ENCODE measurements at places on chromosomes 11 and 22. TPM values are rescaled to one million over a fixed set of nuclear protein-coding genes. Genes with fewer than 3 reads are reported as not detected.

DNA sequence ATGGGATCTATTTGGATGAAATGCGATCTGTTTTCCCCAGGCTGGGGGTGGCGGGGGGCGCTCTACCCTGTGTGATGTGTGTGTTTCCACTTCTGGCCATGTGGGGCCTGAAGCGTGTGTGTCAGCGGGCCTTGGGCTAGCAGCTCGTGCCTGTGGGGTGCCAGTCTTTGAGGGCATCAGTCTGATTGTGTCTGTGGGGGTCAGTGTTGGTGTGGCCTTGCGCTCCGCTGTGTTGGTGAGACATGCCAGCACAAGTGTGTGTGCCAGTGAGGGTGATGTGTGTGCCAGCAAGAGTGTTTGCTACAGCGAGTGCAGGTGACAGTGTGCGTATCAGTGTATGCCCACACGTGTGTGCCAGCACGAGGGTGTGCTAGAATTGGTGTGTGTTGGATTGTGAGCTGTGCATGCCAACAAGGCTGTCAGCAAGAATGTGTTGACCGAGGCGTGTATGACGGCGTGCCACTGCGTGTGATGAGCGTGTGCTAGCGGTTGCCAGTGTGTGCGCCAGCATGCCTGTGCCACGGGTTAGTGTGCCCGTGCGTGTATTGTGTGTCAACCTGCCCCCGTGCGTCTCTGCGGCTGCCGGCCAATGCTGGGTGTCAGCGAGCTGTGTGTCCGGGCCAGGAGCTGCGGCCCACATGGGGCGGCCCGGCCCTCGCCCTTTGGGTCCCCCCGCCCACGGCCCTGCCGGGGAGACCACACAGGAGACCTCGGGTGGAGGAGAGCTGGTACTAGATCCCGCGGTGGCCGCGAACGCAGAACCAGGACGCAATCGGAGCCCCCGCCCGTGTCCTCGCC is 519 bp downstream of the ARRB1 start:
- DNase-seq = peak; percentile 28
- H3K27ac ChIP-seq = peak overlapping the region; percentile 67
- peaks cover 71% of the 10 kb centered on the region for H3K4me1 ChIP-seq
- peak overlapping the region; percentile 73 for H3K4me3 ChIP-seq
- no peaks in the 10 kb centered on the region for H3K36me3 ChIP-seq

GRCh38 chr11:995752-996420 is 40.6 kb downstream of the MUC6 start:
- no peak overlapping the region for H3K4me3 ChIP-seq
- H3K27me3 ChIP-seq = no peaks in the 10 kb centered on the region
- peak overlapping the region; percentile 80 for H3K27ac ChIP-seq
- peaks cover 11% of the 10 kb centered on the region for H3K36me3 ChIP-seq
- no peaks in the 10 kb centered on the region for H3K4me1 ChIP-seq

DNA sequence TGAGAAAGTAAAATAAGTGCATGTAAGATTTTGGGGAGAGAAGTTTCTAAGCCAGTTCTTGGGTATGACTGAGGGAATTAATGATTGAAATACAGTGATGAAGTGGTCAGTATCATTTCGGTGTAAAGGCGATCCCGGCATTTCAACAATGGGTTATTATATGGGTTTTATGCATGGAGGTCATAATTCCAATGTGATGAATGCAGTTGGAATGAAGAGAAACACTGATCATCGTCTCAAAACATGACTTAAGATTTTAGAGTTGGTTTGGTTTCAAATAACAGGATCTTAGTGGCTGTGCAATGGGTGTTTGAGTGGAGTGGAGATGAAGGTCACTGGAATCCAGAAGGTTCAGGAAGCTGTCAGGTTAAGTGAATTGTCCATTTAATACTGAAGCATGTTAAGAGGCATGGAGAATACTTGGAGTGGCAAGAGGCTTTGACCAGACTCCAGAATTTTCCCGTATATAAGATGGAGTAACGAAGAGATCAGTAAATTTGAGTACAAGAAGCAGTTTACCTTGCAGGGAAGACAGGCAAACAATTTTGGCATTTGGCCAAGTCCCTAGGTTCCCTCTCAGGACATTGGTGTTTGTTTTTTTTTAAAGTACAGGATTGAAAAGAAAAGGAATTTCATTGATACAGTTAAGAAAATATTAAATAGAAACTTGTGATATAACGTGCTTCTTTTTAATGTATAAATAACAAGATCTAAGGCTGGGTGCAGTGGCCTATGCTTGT is 96.4 kb upstream of the BIRC3 start:
- no peaks in the 10 kb centered on the region for H3K36me3 ChIP-seq
- no peak overlapping the region for H3K4me3 ChIP-seq
- peaks cover 8% of the 10 kb centered on the region for H3K4me1 ChIP-seq
- DNase-seq = no peak
- H3K27me3 ChIP-seq = no peaks in the 10 kb centered on the region

The IGF2 gene
- 149 TPM for total RNA-seq

- no peak overlapping the region for H3K4me3 ChIP-seq
- H3K36me3 ChIP-seq = no peaks in the 10 kb centered on the region
- DNase-seq = no peak
- H3K27me3 ChIP-seq = no peaks in the 10 kb centered on the region
- no peak overlapping the region for H3K27ac ChIP-seq
Observed at GRCh38 chr11:29534836-29535235, 482.0 kb downstream of the KCNA4 start.

GRCh38 chr11:103491777-103492176 is 382.6 kb downstream of the DYNC2H1 start:
- H3K4me3 ChIP-seq = no peak overlapping the region
- no peak for DNase-seq
- H3K36me3 ChIP-seq = no peaks in the 10 kb centered on the region
- H3K27me3 ChIP-seq = no peaks in the 10 kb centered on the region

DNA sequence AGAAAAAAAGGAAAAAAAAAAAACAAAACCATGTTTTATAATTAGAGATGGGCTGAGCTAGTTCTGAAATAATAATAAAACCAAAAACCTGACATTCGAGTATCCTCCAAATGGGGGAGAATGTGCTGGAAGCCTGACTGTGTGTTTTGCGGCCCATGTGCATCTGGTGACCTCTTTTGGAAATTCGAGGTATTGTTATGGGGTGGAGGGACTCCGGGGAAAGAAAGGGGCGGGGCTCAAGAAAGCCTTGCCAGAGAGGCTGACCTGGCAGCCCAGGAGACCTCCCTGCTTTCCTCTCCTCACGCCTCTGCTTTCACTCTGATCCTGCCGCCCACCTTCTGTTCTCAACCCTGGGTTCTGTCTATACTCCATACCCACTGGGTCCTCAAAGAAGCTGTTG is 72.9 kb downstream of the CTTN start:
- H3K36me3 ChIP-seq = no peaks in the 10 kb centered on the region
- no peak overlapping the region for H3K27ac ChIP-seq
- H3K4me3 ChIP-seq = no peak overlapping the region
- no peaks in the 10 kb centered on the region for H3K27me3 ChIP-seq
- no peaks in the 10 kb centered on the region for H3K4me1 ChIP-seq

The INS gene
- not detected for total RNA-seq

The TEX54 gene
- total RNA-seq = not detected

Data from tibial nerve (tissue), 4 donors.